Amniotic epithelial cell (primary cell): ENCODE measurements at places on chromosomes 3 and 15.

GRCh38 chr3:120350401-120350941 is 1.3 kb upstream of the LRRC58 start:
- peak; percentile 84 for DNase-seq

GRCh38 chr3:117997201-117998049 is 1037.2 kb downstream of the IGSF11 start:
- peak; percentile 55 for DNase-seq

DNA sequence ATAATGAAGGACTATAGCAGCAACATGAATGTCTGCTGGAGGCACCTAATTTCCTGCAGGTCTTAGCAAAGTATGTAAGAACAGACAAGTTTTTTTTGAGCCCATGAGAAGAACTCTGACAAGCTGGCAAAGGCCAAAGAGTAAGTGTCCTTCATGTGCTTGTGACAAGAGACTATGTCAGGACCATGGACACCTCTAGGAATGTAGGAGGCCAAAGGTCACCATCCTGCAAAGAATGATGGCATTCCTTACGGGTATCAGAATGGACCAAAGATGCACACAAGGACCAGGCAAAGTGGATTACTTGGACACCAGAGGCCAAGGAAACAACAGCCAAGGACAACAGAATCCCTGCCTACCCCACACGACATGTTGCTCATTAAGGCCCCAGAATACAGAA is 858.5 kb upstream of the CFAP20DC start:
- no peak for DNase-seq

- DNase-seq: no peak
Measured at GRCh38 chr3:69385723-69386555, at the start of gene FRMD4B. TSS of gene FRMD4B (minus strand) at chr3:69386088. CDS start at chr3:69385989, 99 bp downstream.

- no peak for DNase-seq
Measured at GRCh38 chr15:70098153-70098460, 390 bp upstream of the TLE3 start.

GRCh38 chr3:112467539-112467938 is 31.7 kb downstream of the BTLA start:
- DNase-seq: no peak

DNA sequence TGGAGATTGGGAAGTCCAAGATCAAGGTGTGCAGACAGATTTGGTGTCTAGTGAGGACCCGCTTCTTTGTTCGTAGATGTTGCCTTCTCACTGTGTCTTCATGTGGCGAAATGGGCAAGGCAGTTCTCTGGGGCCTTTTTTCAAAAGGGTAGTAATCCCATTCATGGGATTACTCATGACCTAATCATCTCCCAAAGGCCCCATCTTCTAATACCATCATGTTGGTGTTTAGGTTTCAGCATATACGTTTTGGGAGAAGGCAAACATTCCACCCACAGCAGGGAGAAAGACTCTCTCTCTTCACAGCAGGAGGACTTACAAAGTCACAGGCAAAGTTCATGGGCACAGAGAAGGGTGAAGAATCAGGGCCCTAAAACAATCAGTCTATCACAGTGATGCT is 252.1 kb downstream of the RPLP1 start:
- DNase-seq: no peak

- no peak for DNase-seq
Measured at GRCh38 chr3:47578119-47578632, 489 bp downstream of the CSPG5 start.

DNA sequence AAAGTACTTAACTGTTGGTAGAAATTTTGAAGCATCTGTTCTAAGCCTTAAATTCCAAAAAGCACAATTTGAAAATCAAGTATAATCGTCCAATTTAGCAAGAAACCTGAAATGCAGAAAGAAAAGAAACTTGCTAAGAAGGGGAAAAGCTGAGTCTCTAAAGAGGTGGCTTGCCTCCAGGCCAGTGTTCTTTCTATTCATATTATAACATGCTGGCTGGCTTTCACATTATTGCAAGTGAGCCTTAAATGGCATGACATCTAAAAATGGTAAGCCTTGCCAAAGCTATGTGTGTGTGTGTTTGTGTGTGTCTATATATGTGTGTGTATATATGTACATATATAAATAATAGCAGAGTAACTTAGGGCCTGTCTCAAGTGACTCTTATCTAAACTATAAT is 89.5 kb downstream of the FGF12 start:
- no peak for DNase-seq

GRCh38 chr3:192091831-192092230 is 630.9 kb downstream of the PYDC2 start:
- DNase-seq: peak; percentile 19
